ENCODE measurements at places on chromosomes 7 and 10.
A peak's percentile ranks its signal among the peaks of the same experiment; 100 is the strongest.

GRCh38 chr7:130884437-130885417 is 150.7 kb upstream of the KLF14 start:
- DNase-seq: peak; percentile 70

- DNase-seq: no peak
These were observed 17.5 kb downstream of the RASGEF1A start for GRCh38 chr10:43249151-43249961.

DNA sequence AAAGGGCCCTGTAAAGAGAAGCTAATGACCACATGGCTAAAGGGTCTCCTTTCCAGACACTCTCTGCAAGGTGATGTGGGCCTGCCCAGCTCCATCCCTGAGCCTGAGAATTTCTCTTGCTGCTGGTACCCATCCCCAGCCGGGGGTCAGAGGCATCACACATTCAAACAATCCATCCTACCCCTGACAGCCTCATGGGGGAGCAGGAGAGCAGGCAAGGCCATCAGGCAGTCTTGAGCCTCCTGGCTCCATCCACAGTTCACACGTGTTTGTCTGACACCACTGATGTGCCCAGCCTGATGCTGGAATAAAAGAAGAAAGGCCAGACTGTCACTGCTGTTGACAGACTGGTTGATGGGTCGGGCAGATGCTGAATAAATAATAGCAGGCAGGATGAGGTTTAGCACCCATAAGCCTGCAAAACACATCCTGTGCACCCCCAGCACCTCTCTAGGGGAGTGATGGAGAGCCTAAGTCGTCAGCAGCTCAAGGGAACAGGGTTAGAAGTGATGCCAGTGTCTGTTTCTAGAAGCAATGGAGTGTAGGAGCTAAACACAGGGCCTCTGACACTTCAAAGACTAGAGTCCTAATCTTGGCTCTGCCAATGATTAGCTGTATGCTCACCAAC is 43.5 kb downstream of the TLL2 start:
- DNase-seq: peak; percentile 62

GRCh38 chr7:134701272-134701671 is 54.6 kb downstream of the BPGM start:
- DNase-seq: no peak

DNA sequence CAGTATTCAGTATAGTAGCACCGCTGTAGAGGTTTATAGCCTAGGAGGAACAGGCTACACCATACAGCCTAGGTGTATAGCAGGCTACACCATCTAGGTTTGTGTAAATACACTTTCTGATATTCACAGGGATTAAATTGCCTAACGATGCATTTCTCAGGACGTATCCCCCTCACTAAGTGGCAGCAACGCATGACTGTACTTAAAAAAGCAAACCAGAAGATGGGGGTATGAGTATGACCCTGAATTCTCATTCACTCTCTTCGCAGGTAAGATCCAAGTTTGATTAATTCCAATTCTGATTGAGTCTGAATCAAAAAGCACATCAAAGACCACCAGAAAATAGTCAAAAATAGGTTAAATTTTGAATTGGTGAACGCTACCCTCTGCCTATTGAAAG is 972 bp downstream of the ORC5 start:
- DNase-seq: no peak

- no peak for DNase-seq
These were observed 15.6 kb upstream of the PLEKHS1 start for GRCh38 chr10:113735913-113736312.

GRCh38 chr10:91185239-91185875 is 35.1 kb upstream of the PCGF5 start:
- DNase-seq: no peak

- DNase-seq: no peak
These were observed 278.7 kb upstream of the PODXL start for GRCh38 chr7:131835141-131835540.

DNA sequence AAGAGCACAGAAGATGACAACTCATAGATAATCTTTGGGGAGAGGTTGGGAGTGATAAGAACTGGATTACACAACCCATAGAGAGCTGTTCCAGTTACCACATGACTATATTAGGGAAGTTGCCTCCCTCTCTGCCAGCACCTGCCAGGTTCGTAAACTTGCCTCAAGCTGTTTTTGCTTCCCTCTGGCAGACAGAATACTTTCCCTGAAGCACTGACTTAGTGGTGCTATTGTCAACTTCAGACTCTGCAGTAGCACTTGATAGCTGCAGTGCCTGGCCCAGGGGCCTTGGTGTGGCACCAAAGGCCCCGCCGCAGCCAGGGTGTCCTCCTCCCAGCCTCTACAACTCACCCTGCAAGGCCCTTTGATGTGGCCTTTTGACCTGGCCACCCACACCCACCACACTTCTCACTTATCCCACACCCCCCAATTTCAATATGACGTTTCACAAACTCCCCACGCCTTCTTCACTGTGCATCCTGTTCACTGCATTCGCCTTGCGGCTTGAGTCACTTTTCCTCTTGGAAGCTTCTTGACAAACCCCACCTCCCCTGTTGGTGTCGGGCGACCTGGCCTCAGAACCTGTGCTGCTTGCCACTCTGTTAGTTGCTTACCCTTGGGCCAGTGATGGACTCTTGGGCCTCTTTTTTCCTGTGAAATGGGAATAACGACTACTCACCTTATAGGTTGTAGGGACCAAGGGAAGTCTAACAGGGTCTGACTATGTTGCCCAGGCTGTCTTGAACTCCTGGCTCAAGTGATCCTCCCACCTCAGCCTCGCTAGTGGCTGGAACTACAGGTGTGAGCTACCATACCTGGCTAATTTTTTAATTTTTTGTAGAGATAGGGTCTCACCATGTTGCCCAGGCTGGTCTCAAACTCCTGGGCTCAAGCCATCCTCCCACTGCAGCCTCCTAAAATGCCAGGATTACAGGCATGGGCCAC is 50.2 kb upstream of the PODXL start:
- DNase-seq: no peak

GRCh38 chr10:13608246-13608853 is 21.6 kb downstream of the PRPF18 start:
- DNase-seq: no peak
